Small intestine (tissue), 16 donors: ENCODE measurements at places on chromosomes 3 and 15.

DNA sequence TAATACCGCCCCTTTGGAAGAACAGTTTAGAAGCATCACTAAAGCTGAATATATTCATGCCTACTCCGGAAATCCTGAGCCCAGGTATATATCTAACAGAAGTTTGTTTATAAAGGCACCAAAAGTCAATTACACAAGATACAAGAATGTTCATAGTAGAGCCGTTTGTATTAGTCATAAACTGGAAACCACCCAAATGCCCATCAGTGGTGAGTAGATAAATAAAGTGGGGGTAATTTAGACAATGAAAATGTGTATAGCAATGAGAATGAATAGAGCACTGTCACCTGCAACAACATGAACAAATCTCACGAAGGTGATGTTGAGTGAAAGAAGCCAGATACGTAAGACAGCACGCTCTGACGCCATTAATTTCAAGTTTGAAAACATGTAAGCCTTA is 68.3 kb upstream of the GLCE start:
- no peak for DNase-seq

DNA sequence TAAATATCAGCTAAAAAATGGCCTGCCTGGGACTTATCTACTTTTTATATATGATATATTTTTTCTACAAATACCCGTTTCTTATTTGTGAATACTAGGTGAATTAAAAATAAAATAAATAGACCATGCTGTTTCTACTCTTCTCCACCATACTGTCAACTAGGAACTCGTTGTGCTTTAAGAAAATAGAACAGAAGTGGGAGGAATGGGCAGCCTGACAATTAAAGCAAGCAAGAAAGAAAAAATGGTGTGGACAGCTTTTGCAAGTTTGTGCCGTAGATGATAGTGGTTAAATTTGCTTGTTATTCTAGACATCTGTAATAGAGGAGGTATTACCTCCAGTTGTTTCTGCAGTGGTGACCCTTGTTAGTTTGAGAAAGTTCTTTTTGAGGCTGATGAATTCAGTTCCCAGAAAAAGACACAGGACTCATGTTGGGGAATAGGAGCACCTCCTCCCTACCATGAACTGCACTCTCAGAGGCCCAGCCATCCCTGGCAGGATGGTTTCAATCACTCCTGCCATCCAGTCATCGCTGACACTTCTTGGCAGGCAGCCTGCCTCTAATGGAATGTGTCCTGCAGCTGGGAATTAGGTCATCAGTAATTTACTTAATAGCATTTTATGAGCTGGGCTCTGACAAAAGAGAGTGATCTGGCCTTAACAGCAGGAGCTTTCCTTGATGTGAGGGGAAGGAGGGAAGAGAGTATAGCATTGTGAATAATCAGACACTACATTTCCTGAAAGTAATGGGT is 105.0 kb upstream of the GAP43 start:
- peak; percentile 25 for DNase-seq

- no peak for DNase-seq
Measured at GRCh38 chr3:64203216-64203615, 22.1 kb downstream of the PRICKLE2 start.

- no peak for DNase-seq
Measured at GRCh38 chr3:159455741-159456181, 532.9 kb upstream of the IL12A start.

DNA sequence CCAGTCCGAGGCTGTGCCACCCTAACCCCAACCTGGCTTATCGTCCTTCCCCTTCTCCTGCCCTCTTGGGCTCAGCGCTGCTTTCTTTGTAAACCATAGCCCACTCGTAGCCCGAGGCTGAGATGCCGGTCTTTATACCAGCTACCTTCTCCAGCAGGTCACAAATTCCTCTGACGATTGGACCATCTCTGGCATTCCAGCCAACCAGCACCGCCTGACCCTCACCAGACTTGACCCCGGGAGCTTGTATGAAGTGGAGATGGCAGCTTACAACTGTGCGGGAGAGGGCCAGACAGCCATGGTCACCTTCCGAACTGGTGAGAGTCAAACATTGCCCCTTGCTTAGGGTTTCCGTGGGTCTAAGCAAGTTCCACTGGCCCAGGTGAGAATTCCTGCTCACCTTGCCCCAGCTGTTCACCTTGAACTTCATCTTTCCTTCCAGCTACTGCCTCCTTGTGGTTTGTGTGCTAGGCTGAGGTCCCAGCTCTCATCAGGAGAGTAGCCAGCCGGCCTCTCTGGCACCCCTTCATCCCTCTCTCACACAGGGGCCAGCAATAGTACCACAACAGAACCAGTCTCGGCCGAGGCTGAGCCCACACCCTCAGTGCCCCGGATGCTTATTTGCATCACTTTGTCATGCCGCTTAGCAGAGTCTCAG is 66.7 kb downstream of the BOC start:
- DNase-seq, result no peak

GRCh38 chr3:123096731-123097130 is 29.9 kb downstream of the PDIA5 start:
- no peak for DNase-seq

- no peak for DNase-seq
Measured at GRCh38 chr15:27097506-27097905, 126.5 kb downstream of the GABRG3 start.
